ENCODE measurements at places on chromosomes 7 and 10.

- no peak for DNase-seq
Observed at GRCh38 chr10:76481178-76481577, 1049.8 kb downstream of the LRMDA start.

DNA sequence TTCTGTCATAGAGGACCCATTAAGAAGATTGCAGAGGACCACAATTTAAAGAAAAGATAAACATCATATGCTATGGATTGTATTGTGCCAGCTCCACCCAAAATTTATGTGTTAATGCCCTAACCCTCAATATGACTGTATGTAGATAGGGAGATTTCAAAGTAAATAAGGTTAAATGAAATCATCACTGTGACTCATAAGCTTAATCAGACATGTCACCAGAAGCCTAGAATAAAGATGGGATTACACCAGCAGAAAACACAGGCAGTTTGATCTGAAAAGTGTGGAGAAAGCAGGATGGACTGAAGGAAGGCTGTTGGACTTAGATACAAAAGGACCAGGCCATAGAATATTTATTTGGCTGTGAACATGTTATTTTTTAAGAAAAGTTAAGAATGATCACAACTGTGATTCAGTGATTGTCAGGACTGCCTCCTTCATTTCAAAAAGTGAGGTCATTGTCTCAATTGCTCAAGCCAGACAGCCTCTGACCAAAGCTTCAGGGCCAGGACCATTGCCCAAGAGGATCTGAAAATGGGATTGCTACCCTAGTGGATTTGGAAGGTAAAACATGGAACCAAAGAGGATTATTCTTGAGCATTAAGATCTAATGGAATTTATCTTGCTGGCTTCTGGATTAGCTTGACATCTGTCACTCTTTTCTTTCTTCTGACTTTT lies 270.8 kb upstream of the POM121L12 start:
- DNase-seq, result no peak

DNA sequence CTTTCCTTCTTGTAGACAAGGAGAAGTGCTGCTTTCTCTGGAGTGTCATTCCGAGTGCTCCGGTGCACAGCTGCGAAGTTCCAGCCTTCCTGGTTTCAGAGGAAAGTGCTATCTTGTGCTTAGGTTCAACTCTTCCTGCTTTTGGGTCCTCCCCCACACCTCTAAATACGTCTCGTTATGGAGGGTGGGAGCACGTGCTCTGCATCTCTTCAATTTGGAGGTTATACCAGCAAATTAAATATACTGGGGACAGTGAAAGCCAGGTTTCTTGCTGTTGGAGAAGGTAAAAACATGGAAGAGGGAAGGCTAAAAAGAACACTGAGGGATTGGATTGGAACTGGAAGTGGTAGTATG lies 2.4 kb upstream of the ESYT2 start:
- DNase-seq, result no peak

GRCh38 chr10:4383651-4384098 lies 442.3 kb upstream of the AKR1E2 start:
- no peak for DNase-seq

GRCh38 chr10:35299016-35299415 lies 37.3 kb upstream of the CCNY start:
- no peak for DNase-seq

GRCh38 chr7:24130631-24131030 lies 153.4 kb upstream of the NPY start:
- no peak for DNase-seq

DNA sequence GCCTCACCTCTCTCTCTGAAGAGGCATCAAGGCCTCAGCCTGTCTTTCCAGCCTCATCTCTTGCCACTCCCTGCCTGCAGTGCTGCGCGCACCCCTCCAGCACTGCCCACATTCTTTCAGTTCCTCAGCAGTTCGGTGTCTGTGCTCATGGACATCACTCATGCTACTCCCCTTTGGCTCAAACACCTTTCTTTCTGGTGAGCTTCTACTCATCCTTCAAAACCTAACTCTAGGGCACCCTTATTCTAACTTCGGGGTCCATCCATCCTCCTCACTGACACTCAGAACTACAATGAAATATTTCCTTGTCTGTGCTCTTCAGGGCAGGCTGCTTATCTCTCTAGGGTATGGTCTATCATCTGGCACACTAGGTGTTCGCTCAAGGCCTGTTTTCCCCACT lies 169.9 kb upstream of the BMPER start:
- DNase-seq, result no peak

DNA sequence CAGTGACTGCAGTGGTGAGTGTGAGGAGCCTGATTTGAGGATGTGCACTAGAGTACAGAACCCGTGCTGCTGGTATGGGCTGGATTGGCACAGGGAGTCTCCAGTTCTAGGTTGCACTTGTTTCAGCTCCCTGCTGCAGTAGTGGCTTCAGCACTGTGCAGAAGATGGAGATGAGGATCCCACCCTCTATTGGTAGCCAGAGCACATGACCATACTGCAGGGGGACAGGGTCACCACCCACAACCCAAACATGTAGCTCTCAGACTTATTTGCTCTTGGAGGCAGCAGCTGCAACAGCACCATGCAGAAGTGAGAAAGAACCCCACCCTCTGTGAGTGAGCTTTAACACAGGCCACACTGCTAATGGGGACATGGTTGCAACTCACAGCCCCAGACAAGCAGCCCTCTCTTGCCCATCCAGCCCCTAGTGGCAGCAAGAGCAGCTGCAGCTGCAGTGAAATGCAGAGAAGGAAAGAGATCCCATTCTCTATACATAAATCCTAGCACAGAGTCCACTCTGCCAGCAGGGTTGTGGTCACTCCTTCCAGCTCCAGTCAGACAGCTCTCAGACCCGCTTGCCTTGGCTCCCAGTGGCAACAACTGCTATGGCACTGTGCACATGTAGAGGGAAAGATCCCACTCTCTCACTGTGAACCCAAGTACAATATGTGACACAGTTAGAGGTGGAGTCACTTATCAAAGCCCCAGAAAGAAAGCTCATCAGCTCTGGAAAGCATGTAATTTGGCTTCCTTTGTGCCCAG lies 51.4 kb upstream of the SCIN start:
- no peak for DNase-seq

DNA sequence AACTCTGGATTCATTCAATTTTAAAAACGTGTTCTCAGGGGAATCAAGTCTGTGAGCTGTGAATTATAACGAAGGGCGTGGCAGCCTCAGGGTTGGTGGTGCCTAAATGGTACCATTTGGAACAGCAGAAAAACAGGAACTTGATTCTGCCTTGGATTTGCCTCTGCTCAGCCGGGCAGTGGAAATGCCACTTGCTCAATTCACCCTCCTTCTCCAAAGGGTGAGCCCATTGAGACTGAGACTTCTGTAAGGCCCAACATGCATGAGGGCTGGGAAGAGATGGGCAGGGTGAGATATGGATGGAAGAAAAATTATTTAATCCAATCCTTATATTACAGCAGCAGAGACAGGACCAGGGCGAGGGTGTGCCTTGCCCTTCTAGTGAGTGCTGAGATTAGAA lies 107.1 kb upstream of the HABP2 start:
- no peak for DNase-seq

DNA sequence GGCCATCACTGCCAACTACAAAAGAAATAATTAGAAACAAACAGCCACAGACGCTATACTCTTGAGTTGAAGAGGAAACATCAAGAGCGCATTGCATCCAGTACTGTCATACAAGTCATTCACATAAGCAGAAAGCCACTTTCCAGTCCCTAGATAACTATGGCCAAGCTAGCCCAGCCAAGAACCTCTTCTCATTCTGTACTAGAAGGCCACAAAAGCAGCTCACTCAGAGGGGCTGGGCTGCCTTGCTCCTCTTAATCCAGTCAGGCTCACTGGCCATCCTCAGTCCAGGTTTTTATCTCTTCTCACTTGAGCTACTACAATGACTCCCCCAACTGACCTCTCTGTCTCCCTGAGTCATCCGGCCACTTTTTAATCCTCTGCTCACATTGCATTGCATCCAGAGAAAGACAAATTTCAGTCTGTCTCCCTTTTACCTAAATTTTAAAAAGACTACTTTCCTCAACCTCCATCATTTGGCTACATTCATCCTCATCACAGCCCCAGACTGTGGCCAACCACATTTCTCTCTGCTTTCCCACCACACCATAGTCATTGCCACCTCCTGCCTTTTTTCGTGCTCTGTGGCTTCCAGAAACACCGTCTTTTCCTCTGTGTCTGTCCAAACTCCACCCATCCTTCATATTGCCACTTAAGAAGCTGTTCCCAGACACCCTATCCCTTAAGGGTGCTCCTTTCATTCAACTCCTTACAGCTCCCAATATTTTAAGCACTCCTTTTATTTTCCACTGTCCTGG lies 25.0 kb downstream of the PPP1R3C start:
- no peak for DNase-seq

GRCh38 chr10:663466-663751 lies 26.1 kb downstream of the DIP2C start:
- DNase-seq, result no peak

DNA sequence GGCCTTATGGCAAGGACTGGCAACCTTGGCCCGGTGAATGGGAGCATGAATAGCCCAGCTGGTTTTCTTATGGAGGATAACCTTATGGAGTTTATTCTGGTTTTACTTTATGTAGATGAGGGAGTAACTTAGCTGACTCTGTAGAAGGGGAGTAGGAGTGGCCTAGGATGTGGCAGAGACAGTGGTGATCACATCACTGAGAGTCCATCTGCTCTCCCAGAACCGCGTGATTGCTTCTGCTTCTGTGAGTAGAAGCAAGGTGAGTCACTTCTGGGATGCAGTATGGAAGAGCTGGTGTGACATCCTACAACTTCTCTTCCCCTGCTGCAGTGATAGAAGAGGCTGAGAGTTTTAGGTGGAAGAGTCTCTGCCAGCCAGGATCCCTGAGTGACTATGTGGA lies 129.2 kb downstream of the RPS24 start:
- no peak for DNase-seq

GRCh38 chr7:11427686-11428273 lies 404.2 kb downstream of the THSD7A start:
- DNase-seq, result peak; percentile 78

- DNase-seq, result no peak
Observed at GRCh38 chr10:75432176-75432575, 752 bp downstream of the LRMDA start.

DNA sequence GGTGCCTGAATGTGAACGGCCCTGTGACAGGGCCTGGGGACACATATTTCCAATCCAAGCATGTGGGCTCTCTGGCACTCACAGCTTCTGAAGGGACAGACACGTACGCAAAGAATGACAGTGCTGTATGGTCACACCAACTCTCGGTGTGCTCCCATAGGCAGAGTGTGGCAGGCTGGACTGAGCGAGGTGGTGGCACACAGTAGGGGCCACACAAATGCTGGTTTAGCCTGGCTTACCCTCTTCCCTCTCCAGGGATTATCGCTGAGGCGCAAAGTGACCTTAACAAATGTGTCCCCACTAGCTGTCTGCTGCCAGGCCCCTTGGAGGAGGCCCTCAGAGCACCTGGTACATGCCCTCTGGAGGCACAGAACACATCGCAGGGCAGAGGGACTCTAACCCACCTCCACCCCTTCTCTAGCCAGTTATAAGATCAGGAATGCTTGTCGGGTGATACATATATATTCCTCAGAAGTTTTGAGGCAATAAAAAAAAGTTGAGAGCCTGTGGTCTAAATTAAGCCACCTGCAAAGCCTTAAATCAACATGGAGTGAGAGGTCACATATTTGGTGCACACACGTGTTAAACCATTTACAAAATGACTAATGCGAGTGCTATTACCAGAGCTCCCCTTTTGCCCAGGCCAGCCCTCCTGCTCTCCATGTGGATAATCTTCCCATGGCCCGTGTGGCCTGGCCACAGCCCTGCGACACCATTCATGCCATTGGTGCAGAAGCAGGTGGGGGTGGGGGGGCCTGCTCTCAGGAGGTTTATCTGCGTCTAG lies 262.8 kb upstream of the GRB10 start:
- no peak for DNase-seq

GRCh38 chr7:140367528-140367927 lies 30.8 kb downstream of the SLC37A3 start:
- DNase-seq, result no peak

DNA sequence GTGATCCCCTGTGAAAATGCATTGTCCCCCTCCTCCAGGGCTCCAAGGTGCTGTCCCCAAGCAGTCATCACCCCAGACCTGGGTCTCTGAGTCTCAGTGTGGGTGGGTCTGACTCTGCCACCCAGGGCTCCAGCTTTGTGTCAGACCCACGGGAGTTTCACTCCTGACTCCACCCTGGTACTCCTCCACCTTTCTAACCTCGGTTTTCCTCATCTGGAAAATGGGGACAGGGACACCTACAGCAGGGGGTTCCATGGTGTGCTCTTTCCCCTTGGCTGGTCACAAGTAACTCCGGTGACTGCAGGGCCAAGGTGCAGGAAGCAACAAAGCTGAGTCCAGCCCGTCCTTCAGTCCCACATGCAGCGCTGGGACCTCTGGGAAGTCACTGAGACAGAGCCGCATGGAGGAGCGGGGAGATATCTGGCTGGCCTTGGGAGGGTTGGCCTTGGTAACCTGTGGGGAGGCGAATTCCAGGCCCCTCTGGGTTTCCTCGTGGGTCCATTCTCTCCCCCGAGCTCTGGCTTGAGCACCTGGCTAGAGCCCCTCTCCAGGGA lies 41.8 kb upstream of the RABGEF1 start:
- DNase-seq, result no peak

- DNase-seq, result no peak
Observed at GRCh38 chr7:98079891-98080648, 26.6 kb upstream of the LMTK2 start.

DNA sequence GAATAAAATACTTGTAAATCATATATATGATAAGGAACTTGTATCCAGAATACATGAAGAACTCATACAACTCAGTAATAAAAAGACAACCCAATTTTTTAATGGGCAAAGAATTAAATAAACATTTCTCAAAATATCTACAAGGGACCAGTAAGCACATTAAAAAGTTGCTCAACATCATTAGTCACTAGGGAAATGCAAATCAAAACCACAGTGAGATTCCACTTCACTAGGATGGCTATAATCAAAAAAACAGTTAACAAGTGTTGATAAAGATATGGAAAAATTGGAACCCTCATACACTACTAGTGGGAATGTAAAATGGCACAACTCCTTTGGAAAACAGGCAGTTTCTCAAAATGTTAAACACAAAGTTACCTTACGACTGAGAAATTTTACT lies 40.3 kb upstream of the YAE1 start:
- DNase-seq, result no peak

DNA sequence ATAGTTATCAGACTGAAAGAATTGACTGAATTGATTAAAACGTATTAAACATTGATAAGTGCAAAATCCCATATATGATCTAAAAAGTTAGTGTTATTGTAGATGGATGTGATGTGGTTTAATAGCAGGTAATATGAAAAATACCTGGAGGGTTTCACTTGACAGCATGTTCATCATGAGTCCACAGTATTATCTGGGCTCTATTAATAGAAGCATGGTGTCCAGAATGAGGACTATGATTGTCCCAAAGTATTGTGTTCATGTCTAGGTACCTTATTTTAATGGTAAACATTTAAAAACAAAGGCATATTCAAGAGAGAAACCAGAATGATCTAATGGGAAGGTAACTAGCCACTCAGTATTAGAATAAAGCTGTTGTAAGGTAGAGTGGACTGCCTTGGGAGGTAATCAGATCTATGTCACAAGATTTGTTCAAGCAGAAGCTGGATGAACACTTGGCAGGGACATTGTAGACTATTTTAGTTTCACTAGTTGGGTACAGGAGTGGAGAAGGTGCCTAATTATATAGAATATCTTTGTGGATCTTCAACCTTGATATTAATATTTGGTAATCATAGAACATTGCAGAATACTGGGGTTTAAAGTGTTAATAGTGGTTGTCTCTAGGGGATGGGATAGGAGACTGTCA lies 43.5 kb downstream of the MCU start:
- DNase-seq, result no peak

All from NCI-H748 treated with DMSO at 0.1 percent for 48 hours (cell line).